Activated T-helper 9 cell treated with anti-CD3 and anti-CD28 coated beads, Interleukin-2, amount 50 U/mL, for 16 hours (primary cell): ENCODE measurements at places on chromosomes 4 and X.

DNA sequence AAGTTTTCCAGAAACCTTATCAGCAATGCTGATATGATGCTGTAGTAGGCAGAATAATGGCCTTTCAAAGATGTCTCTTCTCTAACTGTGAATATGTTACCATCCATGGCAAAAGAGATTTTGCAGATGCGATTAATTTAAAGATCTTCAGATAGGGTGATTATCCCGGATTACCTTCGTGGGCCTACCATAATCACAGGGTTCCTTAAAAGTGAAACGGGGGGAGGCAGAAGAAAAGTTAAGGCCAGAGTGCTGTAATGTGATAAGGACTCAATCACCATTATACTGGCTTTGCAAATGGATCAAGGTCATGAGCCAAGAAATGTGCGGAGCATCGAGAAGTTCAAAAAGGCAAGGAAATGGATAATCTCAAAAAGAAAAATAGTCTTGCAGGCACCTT lies 459.6 kb downstream of the CCSER1 start:
- no peak for DNase-seq

- DNase-seq: no peak
These were observed 139.0 kb downstream of the ADAMTS3 start for GRCh38 chr4:72430050-72430449.

DNA sequence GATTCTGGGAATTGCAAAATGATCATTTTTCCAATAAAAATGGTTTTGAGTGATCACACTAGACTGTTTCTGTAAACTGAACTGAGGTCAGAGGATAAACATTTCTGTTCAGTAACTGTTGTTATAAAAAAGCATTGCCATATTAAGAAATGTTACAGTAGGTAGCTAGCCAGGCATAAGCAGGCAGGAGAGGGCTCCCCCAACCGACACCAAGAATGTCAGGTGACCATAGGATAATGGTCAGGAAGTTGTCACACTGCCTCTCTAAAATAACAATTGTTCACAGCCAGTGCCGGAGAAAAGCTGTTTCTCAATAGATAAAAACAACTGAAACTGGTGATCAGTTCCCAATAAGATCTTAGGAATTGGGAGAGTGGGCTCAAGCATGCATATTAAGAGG lies 306.2 kb upstream of the SLIT2 start:
- DNase-seq: no peak

- DNase-seq: no peak
These were observed 2.2 kb downstream of the SLAIN2 start for GRCh38 chr4:48343551-48343950.

GRCh38 chrX:133302775-133303445 lies 84.8 kb upstream of the TFDP3 start:
- no peak for DNase-seq

GRCh38 chr4:165299399-165300060 lies 27.9 kb upstream of the MSMO1 start:
- no peak for DNase-seq

DNA sequence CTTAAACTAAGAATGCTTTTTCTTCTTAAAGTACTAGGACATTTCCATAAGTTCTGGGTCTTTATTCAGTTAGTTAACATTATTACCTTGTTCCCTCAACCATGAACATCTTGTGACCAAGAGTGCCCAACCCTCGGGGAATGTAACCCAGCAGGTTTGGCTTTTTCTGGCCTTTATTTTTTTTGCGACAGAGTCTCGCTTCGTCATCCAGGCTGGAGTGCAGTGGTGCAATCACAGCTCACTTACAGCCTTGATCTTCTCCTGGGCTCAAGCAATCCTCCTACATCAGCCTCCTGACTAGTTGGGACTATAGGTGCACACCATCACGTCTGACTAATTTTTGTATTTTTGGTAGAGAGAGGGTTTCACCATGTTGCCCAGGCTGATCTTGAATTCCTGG lies 65.1 kb downstream of the USP11 start:
- DNase-seq: no peak

- no peak for DNase-seq
These were observed 128.9 kb upstream of the LIMCH1 start for GRCh38 chr4:41408859-41409593.

DNA sequence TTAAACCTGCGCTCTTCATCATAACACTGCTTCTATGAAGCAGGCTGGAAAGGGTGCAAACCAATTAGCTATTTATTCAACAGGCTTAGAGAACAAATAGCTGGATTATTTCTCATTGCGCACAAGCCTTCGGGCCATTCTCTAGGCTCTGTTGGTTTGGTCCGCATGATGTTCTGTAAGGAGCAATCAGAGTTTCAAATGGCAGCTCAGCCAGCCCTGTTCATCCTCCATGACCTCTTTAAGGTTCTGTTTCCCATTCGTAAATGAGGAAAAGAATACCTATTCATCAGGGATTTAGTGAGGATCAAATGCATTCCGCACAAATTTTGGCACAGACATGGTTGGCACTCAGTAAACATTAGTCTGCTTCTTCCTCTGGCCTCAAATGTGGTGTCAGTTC lies 15.5 kb upstream of the GPM6A start:
- DNase-seq: no peak

DNA sequence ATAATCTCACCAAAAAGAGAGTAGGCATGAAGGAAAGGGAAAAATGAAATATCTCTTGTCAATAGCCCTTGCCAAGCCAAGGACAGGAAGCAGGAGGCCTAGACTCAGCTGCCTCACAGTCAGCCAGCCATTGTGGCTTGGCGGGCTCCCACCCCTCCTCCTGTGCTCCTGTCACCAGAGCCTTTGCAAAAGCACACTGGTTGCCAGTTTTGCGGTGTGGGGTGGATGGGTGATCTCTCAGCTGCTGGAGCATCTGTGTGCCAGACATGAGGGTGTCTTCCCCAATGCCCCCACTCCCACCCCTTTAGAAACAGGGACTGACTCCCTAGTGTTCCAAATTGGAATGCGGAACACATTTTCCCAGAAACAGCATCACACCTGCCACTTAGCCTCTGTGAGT lies 26.1 kb downstream of the ARHGEF6 start:
- DNase-seq: no peak

DNA sequence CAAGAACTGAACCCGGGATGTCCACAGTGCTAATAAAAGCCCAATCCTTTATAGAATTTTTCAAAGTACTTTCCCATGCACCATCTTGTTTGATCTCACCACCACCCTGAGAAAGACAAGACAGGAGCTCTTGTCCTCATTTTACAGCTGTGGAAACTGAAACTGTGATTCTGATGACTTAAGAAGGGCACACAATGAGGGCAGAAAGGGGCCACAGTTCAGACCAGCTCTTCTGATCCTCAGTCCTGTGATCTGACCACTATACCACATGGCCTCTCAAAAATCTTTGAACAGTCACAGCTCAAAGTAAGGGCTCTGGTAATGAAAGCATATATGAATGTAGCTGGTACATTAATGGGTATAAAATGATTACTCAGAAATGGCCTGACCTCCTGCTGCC lies 127.3 kb upstream of the CPEB2 start:
- DNase-seq: no peak

DNA sequence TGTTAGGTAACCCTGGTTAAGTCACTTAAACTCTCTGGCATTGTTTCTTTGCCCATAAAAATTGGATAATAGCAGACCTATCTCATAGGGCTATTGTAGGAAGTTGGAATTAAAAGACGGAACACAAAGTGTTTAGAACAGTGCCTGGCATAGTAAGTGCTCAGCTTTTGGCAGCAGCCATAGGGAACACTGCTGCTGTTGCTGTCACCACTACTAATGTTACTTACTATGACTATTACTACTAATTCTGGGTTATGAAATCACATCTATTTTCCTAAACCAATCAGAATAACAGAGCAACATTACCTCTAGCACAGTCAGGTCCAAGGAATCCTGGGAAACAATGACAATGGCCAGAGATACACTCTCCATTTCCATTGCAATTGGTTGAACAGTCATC lies 300.0 kb downstream of the SH2D1A start:
- no peak for DNase-seq
